ENCODE measurements at places on chromosomes 2 and 18. TPM values are rescaled to one million over a fixed set of nuclear protein-coding genes. Genes with fewer than 3 reads are reported as not detected.

- no peaks in the 10 kb centered on the region for H3K4me1 ChIP-seq
- no peak overlapping the region for H3K4me3 ChIP-seq
- H3K27ac ChIP-seq, result no peak overlapping the region
- DNase-seq, result no peak
- H3K27me3 ChIP-seq, result no peaks in the 10 kb centered on the region
Observed at GRCh38 chr18:79314838-79315388, 80.8 kb upstream of the NFATC1 start.

DNA sequence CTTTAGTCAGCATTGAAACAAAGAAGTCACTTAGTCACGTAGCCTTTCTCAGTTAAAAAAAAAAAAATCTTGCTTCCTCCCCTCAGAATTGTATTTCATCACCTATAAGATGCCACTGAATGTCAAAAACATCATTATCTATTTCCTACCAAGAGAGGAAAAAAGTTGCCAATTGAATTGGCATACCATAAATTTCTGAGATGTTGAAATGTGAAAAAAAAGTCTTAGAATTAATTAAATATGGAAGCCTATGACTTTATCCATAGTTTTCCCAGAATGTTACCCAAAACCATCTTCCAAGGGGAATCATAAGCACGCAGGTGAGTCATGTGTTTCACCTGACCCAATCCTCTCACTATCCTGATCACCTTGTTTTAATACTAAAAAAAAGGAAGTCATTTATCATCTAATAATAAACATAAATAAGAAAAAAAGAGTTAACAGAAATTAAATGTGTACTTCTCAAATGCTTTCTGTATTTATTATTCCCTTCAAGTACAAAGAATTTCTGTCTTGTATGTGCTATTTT is 205.7 kb downstream of the TCF4 start:
- H3K27me3 ChIP-seq, result no peaks in the 10 kb centered on the region
- no peak overlapping the region for H3K4me3 ChIP-seq
- peaks cover 6% of the 10 kb centered on the region for H3K4me1 ChIP-seq
- H3K36me3 ChIP-seq, result no peaks in the 10 kb centered on the region
- H3K27ac ChIP-seq, result no peak overlapping the region
- no peak for DNase-seq

GRCh38 chr2:73897240-73897583 is 4.4 kb downstream of the ACTG2 start:
- H3K4me1 ChIP-seq, result peaks cover 33% of the 10 kb centered on the region
- no peaks in the 10 kb centered on the region for H3K27me3 ChIP-seq
- H3K4me3 ChIP-seq, result peak overlapping the region; percentile 58
- peak overlapping the region; percentile 90 for H3K27ac ChIP-seq
- DNase-seq, result peak; percentile 68

The CCDC178 gene
- 0.81 TPM for total RNA-seq

The SERPINB4 gene
- not detected for total RNA-seq

The DOK6 gene
- total RNA-seq, result 1.9 TPM

The ESPNL gene
- total RNA-seq, result not detected
